Iris pigment epithelial cell (primary cell): ENCODE measurements at places on chromosomes 3 and 15.

GRCh38 chr3:188197388-188197847, 43.5 kb downstream of the LPP start:
- peak; percentile 49 for DNase-seq

DNA sequence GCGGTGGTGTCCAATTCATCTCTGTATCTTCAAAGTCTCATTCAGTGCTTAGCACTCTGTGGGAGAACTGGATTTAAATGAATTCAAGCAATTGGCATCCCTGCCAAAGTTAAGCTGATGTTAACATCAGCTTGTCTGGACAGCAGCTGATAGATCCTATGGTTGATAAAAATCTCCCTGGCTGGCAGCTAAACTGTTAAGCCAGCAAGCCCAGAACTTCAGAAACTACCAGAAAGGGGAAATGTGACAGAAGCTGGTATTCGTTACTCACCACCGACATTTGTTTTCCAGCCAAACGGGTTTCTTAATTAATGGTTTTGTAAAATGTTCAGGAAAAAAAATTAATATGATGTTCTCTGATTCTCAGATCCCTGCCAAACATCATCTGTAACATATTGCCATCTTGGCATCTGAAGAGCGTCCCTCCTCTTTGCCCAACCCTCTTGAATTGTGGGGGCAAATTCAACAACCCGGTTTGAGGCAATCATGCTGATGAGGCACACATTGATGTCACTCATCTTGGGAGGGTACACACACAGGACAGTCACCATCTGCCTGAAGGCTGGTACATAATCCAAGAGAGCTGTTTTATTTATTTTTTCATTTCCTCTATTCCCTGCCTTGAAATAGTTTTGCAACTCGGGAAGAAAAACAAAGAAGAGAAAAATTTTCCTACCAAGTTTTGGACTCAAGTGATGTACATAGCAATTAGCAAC, 76.3 kb upstream of the ABHD17C start:
- DNase-seq = no peak

DNA sequence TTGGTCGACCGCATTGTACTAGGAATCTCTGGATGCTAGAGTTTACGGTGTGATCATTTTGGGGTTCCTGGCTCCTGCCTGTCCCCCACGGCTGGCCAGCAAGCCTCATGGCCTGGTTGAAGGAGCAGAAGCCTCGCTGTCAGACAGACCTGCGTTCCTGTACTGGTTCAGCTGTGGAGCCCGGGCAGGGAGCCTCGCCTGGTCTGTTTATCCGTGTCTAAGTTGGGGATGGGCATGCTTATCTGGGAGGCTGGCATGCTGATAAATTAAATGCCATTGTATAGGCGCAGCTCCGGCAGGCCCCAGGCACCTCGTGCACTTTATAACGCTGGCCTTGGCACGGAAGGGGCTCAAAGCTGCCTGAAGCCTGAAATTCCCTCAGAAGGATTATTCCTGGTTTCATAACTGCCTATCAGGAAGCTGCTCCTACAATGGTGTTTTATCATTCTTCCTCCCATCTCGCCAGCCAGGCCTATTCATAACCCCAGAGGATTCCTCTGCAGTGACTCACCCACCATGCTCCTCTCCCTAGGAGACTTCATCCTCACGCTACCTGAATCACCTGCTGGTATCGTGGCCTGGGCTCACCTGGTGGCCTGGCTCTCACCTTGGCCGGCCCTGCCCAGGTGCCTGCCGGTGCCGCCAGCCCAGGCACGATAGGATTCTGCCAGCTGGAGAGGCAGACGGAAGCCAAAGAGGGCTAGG, 110.9 kb downstream of the ASB7 start:
- peak; percentile 79 for DNase-seq

GRCh38 chr15:46127361-46127874, 492.6 kb downstream of the SQOR start:
- no peak for DNase-seq

- no peak for DNase-seq
Measured at GRCh38 chr15:94526071-94526689, 294.8 kb downstream of the MCTP2 start.

- no peak for DNase-seq
Measured at GRCh38 chr3:31831591-31831990, 149.5 kb downstream of the OSBPL10 start.

DNA sequence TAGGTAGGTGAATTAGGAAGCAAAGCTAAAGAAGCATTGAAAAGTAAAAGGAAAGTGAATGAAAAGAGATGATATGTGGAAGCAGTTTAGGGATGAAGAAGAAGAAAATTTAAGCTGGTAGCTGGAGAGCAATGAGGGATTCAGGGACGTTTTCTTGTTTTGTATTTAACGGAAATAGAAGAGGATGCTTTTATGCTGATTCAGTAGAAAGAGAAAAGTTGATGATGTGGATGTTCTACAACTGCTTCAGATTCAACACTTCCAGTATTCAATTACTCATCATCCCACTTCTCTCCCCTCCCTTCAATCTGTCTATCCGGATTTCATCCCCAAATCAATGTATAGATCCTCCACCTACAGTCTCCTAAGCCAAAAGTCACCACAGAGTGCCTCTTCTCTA, 448.2 kb upstream of the CCDC54 start:
- DNase-seq = no peak

DNA sequence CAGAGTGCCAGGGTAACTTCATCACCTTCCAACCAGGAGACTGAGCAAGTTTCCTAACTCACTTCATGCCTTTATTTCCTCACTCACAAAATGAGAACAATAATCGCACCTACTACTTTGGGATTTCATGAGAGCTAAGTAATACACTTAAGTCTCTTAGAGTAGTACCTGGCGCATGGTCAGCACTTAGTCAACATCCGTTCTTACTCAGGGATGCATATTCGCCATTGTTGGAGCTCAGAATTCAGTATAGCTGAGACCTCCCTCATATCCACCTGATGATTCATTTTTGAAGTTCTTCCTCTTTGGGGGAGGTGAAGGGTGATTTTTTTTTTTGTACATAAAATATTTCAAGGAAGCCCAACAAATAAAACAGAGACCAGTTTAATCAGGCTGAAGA, 188.2 kb downstream of the AGBL1 start:
- no peak for DNase-seq

DNA sequence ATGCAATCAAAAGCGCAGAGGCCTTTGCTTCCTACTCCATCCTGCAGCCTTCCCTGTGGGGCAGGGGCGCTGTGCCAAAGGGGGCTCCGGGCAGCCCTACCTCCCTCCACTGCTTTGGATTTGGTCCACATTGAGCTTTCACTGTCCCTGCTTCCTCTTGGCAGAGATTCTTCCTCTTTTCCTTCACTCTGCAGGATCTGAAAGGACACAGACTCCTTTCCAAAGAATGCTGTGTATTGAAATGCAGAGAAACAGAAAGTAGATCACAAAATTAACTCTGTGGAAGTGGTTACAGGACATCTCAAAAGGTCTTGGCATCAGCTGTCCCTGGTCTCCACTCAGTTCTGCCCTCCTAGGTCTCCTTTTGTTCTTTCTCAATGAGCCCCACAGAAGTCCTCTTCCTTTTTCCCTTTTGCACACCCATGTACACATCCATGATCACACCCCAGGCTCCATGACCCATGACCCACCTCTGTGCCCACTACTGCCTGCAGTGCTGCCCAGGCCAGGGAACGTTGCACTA, 64.1 kb downstream of the CCR1 start:
- no peak for DNase-seq

GRCh38 chr3:117567906-117568305, 858.3 kb downstream of the TUSC7 start:
- DNase-seq = no peak

DNA sequence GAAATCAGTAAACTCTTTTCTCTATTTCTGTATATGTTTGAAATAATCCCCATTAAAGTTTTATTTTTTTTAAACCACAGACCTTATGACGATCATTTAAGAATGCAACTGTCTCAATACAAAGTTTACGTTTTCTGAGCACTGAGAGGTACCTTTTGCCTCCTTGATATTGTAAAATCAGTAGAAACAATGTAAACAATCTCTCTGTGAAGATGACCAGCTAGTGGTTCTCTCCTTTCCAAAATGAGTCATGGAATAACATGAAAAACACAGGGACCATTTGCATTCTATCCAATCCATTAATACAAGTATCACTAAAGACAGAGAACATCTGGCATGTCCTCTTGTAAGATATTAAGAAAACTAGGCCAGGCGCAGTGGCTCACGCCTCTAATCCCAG, 48.8 kb downstream of the RAD18 start:
- DNase-seq = peak; percentile 79

DNA sequence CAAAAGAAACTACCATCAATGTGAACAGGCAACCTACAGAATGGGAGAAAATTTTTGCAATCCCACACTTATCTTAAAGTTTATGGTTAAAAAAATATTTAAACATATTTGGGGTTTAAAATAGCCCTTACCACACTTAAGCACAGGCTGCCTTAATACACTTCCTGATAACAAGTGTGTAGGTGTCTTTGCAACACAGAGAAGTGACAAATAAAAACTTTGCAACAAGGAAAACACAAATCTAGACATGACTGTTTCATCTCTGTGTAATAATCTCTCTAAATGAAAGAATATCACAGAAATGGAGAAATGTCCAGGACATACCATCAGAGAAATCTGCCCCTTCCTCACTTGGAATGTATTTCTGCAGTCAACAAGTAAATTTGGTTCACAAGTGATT, 464.1 kb upstream of the ARHGEF26 start:
- no peak for DNase-seq

DNA sequence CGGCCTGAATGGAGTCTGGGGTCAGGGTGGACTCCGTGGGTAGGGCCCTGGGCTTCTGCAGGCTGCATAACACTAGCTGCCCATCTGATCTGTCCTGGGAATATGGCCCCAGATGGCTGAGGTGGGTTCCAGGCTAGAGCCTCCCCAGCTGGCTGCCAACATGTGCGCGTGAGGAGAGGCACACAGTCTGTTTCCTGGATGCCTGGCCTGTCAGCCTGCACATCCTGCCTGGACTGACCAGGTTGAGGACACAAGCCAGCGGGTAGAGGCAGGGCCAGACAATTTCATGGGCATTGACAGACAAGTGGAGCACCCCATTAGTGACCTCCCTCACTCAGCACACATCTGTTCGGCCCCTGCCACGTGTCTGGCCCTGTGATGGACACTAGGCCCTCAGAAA, 29.8 kb upstream of the RPL29 start:
- DNase-seq = no peak

DNA sequence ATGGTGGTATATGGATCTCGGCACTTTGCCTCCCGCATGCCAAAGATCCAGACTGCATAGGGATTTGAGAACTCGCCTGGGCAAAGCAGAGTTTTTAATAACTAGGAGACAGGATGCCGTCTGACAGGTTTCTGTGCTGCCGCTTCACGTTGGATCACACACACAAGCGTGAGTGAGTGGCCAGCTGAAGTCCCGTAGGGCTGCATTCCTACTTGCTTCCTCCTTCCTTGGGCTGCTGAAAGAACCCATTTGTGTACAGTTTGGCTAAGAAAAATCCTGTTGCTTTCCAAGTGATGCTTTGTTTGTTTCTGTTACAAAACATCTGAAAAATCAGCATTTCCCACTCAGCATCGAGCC, 604.3 kb upstream of the CFAP20DC start:
- DNase-seq = peak; percentile 45

GRCh38 chr3:34864011-34864410, 775.3 kb upstream of the ARPP21 start:
- peak; percentile 5 for DNase-seq

- DNase-seq = no peak
Measured at GRCh38 chr15:63902671-63903035, 68.9 kb upstream of the HERC1 start.

DNA sequence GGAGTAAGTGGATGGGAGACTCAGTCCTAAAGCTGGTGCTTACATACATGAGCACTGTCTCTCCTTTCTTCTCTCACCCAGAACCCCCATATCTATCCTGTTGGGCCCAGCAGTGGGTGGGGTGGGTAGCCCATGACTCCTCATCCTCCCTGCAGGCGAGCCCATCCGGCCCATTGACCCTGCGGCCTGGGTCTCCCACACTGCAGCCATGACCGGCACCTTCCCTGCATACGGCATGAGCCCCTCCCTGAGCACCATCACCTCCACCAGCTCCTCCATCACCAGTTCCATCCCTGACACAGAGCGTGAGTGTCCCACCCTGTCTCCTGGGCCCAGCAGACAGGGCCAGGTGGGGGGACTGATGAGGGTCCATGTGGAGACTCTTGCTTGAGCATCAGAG, 8.0 kb upstream of the AP2M1 start:
- DNase-seq = no peak

- peak; percentile 81 for DNase-seq
Measured at GRCh38 chr15:71800835-71801745, 9.3 kb upstream of the NR2E3 start.

DNA sequence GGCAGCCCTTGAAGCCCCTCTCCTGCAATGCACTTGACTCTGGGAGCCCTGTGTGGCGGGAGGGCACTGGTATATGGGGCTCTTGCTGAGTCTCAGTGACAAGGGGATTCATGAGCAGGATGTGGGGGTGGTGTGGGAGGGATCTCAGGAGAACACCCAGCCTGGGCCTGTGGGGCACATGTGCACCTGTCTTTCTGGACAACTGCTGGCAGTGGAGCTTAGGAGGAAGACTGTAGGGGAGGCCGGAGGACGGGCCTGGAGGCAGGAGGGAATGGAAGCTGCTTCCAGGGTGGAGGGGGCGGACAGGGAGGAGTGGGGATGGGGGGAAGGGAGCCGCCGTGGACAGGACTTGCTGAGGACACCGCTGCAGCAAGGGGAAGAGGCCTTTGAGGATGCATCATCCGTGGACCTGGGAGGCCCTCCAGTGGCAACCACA, 10.8 kb upstream of the SNRPA1 start:
- no peak for DNase-seq

DNA sequence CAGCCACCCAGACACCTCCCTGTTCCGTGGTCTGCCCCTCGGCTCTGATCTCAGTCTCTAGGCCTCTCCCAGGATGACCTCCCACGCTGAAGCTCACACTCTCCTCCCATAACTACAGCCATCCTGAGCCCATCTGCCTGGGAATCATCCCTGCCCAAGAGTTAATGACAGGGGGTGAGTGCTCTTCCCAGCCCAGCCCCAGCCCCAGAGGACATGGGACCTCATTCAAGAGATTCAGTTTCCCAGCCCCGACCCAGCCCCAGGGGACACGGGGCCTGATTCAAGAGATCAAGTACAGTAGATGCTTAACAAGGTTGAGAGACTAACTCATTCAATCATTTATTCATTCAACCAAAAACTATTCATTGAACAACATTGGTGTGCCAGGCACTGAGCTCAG, 272.0 kb downstream of the XXYLT1 start:
- DNase-seq = no peak

DNA sequence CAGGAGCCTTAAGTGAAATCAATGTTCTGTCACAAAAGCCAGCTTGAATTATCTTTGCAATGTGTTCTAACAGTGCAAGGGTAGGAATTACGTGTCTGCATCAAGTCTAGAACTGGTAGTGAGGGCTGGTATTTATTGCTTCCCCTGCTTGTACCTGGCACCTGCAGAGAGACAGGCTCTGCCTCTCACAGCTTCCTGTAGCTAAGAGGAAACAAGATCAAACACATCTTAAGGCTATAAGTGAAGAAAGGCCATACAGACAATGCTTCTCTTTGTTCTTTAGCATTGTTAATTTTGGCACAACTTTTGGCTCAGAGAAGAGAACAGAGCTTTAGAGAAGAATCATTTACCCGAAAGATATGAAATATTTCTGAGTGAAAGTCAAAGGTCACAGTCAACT, 479.9 kb downstream of the GRM7 start:
- DNase-seq = no peak
